Stimulated activated CD4-positive, alpha-beta T cell treated with anti-CD3 and anti-CD28 coated beads, Interleukin-15, amount 100 ng/mL, for 48 hours (primary cell): ENCODE measurements at places on chromosomes 7 and 10.

DNA sequence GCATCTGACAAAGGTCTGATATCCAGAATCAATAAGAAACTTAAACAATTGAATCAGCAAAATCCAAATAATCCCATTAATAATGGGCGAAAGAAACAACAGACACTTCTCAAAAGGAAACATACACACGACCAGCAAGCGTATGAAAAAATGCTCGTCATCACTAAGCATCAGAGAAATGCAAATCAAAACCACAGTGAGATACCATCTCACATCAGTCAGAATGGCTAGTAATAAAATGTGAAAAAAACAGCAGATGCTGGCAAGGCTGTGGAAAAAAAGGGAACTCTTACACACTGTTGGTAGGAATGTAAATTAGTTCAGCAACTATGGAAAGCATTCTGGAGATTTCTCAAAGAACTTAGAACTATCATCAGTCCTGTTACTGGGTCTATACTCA lies 496.7 kb downstream of the SH2D4B start:
- DNase-seq, result no peak

- DNase-seq, result no peak
These were observed 64.0 kb downstream of the DKK1 start for GRCh38 chr10:52378124-52378523.

DNA sequence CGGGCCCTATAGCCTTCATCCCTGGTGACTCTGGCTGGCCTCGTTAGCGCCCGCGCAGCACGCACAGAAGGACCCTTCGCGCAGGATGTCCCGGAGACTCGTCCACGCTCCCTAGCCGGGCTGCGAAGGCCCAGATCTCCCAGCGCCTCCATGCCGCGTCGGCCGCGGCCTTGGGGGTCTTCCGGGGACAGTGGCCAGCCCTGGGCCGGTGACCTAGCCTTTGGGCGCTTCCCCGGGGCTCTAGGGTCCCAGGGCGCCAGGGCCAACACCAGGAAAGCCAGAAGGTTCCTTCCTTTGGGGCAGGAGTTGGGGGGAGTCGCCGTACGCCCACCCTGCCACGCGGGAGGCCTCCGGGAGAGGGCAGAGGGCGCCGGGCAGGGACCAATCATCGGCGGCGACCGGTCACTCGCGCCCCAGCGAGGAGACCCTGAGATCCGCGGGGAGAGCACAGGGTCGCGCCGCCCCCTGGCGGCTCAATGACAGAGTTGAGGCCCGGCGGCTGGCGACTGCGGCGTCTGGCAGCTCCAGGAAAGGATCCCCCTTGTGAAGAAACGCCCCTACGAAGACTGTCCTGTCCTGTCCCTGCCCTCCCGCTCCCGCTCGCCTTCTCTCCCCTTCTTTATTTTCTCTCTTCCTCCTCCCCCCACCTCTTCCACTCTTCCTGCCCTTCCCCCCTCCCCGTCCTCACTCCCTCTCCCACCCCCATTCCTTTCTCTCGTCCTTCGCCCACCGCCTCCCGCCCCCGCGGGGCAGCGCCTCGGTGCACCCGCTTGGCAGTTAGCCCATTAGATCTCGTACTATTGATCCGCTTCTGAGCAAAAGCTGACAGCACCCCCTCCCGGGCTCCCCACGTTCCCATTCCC lies 62.3 kb upstream of the LBX1 start:
- no peak for DNase-seq

DNA sequence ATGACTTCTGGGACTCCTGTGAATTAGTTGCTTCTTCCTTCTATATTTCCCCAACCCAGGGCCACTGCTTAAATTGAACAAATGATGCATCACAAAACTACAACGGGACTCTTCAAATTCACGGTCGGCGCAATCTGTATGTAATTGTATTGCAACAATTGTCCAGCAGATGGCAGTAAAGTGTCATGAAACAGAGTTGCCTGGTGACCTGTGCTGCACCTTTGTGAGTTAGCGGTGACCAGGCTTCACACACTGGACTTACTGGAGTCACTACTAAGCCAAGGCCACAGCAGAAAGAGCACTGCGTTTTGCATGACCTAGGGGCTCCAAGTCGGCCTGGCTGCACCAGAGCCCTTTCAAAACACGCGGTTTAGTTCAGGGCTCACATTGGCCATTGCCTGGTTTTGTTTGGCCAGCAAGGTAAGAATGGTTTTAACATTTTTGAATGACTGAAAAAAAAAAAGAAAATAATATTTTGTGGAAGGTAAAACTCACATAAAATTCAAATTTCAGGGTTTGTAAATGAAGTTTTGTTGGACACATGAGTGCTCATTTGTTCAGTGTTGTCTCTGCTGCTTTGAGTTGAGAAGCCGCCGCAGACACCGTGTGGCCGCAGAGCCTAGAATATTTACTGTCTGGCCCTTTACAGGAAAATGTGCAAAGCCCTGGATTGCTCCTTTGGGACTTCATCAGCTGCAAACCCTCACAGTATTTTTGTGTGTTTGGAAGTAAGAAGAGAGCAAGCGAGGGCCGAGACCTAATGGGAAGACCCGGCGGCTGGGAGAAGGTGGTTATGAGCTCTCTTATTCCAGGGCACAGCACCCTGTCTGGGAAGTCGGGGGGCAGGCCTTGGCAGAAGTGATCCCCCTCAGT lies 23.2 kb upstream of the ZNF32 start:
- no peak for DNase-seq
